ENCODE measurements at places on chromosomes 13 and 19.

DNA sequence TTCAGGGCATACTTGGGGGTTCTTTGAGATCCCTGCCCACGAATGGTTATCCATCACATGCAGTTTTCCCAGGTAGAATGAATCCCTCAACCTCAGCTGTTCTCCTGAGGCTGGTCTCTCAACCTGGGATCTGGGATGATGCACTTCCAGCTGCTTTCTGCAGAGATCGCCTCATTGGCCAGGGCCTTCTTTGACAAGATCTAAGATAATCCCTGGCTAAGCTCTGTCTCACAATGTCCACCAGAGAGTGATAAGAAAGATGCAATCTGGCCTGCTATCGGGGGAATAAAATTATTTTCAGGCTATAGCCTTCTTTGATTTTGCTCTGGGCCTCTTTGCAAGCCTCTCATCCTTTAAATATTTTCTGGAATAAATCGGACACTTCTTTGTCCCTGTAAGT is 1021.1 kb downstream of the EFNB2 start:
- no peak for DNase-seq

GRCh38 chr13:43191546-43191945 is 168.2 kb downstream of the DNAJC15 start:
- DNase-seq: no peak

DNA sequence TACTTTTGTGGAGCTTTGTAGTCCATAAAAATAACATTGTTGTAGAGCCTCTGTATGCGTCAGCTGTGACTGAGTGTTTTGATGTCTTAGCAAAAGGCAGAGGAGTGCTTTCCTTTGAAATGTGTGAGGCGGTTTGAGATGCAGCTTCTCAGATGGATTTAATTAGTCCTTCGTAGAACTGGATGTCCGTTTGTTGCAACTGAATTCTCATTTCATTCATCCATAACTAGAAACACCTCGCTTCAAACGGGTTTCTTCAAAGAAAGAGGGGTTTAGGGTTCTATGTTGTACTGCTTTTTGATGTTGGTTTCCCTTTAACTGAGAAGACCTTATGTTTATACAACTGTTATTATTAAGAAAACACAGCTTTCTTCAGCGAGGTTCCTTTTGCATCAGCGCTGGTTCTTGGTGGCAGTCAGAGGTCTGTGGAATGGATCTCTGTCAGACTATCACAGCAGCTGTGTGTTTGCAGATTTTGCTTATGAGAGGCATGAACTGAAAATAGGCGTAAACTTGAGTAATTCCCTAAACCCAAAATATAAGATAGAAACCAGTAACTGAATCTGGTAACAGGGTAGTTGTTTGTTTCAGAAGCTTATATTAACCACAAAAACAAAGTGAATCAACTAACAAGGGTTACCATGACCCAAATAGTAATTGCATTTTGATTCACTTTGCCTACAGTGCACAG is 194.4 kb downstream of the GGACT start:
- DNase-seq: no peak

DNA sequence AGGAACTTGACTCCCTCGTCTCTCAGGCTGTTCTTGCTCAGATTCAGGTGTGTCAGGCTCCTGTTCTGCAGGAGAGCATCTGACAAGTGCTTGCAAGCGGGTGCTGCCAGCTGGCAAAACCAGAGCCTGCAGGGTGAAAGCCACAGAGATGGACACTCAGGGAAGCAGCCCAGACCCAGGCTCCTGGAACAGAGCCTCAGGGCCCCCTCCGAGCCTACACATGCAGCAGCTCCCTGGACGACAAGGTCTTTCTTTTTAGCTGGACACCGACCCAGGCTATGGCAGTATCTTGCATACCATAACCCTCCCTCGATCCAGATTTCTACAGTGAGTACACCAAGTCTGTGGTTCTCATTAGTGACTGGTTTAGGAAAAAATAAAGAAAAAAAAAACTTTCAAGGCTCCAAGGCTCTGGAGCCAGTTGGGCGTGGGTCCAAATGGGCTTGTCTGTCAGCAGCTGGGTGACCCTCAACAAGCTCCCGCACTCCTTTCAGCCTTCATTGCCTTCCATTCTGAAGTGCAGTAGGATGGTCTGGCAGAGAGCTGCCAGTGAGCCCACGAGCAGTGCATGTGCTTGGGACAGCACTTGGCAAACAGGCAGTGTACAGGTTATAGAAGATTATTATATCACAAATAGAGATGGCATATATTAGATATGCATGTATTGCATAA is 29.9 kb downstream of the NLRP13 start:
- DNase-seq: no peak

GRCh38 chr13:67369895-67370660 is 139.9 kb upstream of the PCDH9 start:
- no peak for DNase-seq

- DNase-seq: no peak
These were observed at the start of gene PPP1R12C for GRCh38 chr19:55116859-55117662. PPP1R12C (minus strand) TSS chr19:55117637; CDS start chr19:55117543, 94 bp downstream.
